ENCODE measurements at places on chromosomes 5 and 9.
A peak's percentile ranks its signal among the peaks of the same experiment; 100 is the strongest.

DNA sequence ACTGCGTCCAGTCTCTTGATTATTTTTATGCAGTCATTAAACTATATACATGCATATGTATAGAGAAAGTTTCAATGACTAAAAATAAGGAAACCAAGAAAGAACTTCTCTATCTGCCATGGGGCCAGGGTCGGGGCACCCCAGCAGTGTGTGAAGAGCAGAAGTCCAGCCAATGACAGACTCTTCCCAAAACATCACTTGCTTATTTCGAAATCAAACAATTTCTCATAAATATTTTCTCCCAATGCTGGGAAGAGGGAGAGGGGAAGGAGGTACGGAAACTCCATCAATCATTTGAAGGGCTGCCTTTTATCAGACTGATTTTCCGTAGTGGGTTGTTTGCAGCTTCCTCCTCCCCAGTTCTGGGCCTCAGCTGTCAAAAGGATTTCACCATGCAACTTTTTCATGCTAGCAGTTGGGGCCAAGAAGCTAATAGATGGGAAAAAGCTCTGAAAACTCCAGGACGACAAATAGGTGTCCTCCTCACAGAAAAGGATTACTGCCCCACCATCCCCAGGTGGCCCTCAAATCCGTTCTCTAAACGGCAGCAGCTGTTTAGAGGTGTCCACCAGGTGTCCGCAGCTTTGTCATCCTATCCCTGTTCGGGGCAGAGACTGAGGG, 617 bp upstream of the FPGS start:
- no peak for DNase-seq

- DNase-seq: peak; percentile 75
Measured at GRCh38 chr5:175521313-175521833, 43.0 kb downstream of the SFXN1 start.

GRCh38 chr5:8289779-8290178, 420.8 kb downstream of the MTRR start:
- DNase-seq: no peak

DNA sequence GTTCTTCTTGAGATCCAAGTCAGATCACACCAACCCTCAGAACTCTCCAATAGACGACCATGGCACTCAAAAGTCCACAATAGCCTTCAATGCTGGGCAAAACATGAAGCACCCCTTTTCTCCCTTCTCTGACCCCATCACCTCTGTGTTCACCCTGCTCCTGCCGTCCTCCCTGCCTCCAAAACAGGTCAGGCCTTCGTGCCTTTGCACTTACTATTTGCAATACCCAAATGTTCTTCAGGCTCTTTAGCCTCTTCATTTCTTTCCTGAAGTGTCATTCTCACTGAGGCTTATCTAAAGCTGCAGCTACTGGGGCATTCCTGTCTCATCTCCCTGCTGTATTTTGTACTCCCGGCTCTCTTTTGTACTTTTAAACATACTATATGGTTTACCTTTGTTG, 2.0 kb upstream of the ROPN1L start:
- DNase-seq: no peak

Measured in activated effector memory CD4-positive, alpha-beta T cell treated with anti-CD3 and anti-CD28 coated beads, Interleukin-2, amount 50 U/mL, for 16 hours (primary cell).